ENCODE measurements at places on chromosomes 16 and 17.

DNA sequence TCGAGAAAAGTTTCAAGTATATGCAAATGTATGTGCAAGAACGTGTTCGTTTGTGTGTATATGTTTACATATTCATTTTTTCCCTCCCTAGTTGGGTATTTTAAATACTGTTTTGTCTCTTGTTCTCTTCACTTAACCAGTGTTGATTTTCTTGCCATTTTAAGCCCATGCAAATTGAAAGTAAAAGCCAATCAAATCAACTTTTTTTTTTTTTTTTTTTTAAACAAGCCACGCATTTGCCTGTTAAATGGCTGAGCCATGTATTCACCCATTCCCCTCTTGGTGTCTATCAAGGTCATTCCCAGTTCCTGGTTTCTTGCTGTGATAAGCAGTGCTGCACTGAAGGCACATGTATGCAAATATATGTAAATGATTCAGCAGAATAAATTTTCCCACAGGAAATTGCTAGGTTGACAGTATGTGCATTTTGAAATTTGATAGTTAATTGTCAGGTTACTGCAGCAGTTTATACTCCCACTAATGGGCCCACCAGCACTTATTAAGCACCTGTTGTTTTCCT, 12.2 kb downstream of the ABCC1 start:
- DNase-seq, result no peak

GRCh38 chr16:74591876-74592650, 14.9 kb downstream of the GLG1 start:
- no peak for DNase-seq

- DNase-seq, result no peak
Measured at GRCh38 chr17:35596530-35597233, 9.6 kb downstream of the AP2B1 start.

GRCh38 chr17:45277216-45277849, 15.4 kb upstream of the SPATA32 start:
- DNase-seq, result peak; percentile 81

DNA sequence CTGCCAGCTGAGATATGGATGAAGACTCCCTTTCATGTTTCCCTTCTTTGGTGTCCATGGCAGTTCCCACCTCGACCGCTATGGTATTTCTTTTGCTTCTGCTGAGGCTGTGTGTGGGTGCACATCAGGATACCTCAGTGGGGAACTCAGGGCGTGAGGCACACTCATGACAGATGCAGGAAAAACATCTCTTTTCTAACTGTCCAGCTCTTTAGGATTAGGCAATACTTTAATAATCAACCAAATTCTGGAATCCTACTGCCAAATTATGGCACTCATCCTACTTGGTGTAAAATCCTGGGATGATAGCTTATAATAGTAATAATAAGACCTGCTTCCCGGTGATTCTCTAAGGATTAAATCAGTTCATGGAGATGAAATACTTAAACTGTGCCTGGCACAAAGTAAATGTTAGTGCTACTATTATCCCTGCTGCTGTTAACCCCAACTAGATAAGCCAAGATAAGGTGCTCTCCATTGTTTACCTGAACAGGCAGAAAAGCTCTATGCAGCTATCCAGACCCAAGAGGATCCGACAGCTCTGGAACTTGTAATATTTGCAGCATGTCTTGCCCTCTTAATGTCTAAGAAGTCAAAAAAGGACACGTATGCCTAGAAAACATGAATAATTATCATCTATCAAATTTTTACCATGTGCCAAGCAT, 543.3 kb downstream of the WWOX start:
- no peak for DNase-seq

DNA sequence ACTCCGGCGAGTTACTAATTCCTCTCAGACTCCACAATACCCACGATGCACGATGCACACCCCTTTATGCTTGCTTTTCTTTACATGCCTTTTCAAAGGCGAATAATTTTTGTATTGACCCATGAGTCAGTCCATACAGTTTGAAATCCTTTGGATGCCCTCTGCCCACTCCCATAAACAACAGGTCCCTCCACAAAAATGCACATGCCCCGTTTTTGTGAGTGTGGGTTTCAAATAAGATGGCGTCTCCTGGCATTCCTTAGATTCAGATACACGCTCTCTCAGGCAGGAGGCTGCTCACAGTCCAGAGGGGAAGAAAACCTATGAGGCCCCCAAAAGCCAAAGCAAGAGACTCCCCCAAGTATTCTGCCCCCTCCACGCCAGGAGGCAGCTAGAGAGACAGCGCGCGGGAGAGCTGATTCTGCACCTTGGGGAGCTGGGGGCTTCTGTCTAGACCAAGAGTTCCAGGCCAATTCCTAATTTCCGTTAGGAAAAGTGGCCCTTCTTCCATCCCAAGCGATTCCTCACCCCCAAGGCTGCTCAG, 19.6 kb upstream of the HOXB9 start:
- DNase-seq, result no peak

GRCh38 chr17:1275962-1276736, 3.3 kb upstream of the TRARG1 start:
- no peak for DNase-seq

GRCh38 chr16:51150165-51150887, 744 bp downstream of the SALL1 start:
- DNase-seq, result no peak

GRCh38 chr17:80830020-80830780, 161.4 kb upstream of the CHMP6 start:
- DNase-seq, result no peak

DNA sequence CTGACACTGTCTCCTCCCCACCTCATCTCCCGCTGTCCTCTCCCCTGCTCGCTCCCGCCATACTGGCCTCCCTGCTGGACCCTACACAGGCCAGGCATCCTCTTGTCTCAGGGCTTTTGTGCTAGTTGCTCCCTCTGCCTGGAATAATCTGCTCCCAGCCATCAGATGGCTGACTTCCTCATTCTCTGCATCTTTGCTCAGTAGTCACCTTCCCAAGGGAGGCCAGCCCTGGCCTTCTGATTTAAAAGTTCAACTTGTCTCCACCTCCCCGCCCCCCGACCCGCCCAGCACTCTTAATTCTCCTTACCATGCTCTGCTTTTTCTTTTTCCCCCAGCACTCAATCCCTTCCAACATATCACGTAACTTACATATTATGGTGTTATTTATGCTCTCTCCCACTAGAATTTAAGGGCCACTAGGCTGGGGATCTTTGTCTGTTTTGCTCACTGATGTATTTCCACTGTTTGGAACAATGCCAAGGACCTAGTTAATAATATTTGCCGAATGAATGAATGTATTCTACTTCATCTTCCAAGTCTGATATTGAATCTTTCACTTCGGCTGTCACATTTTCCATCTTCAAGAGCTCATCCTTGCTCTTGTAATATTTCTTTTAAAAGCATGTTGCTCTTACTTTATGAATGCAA, 178.3 kb downstream of the CDK5R1 start:
- no peak for DNase-seq
